ENCODE measurements at places on chromosomes 5 and 9.

GRCh38 chr5:143426437-143426991 is 23.0 kb upstream of the NR3C1 start:
- DNase-seq, result no peak

- no peak for DNase-seq
These were observed 33.5 kb upstream of the CKS2 start for GRCh38 chr9:89277454-89277853.

GRCh38 chr5:82664732-82665131 is 386.6 kb upstream of the RPS23 start:
- DNase-seq, result no peak

GRCh38 chr9:69223605-69224004 is 49.5 kb downstream of the TJP2 start:
- peak; percentile 51 for DNase-seq

- DNase-seq, result no peak
These were observed 344.3 kb downstream of the ZNF608 start for GRCh38 chr5:124402144-124402581.

DNA sequence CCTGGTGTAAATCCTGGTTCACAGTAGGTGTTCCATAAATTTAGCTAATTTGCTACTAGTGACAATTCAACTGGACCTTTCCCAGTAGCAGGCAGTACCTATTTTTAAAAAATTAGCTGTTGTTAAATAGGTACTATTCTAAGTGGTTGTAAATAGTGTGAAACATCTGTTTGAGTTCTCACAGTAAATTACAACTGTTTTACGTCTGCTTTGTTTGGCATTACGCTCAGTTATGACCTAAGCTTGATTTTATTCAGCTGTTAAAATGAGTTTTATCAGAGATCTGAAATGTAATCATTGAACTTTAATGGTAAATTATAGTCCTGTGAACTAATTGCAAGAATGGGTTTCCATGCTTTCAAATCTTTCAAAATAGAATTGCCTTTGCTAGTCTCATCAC is 93.9 kb downstream of the GPBP1 start:
- no peak for DNase-seq

DNA sequence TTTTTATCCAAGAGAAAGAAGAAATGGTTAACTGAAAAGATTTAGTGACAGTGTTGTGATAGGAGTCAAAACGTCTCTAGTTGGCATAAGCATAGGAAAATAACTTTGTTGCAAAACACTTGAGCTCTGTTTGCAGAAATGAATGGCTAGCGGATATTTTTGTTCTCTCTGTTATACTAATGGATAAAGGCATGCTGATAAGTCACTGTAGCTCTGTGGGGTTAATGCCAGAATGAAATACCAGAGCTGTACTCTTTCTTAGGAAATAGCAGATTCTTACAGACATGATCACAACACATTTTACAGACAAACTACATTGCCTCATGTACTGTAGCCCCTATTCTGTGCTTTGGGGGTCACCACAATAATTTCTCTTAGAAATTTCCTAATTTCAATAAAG is 202.8 kb downstream of the DMRTA1 start:
- DNase-seq, result peak; percentile 1

DNA sequence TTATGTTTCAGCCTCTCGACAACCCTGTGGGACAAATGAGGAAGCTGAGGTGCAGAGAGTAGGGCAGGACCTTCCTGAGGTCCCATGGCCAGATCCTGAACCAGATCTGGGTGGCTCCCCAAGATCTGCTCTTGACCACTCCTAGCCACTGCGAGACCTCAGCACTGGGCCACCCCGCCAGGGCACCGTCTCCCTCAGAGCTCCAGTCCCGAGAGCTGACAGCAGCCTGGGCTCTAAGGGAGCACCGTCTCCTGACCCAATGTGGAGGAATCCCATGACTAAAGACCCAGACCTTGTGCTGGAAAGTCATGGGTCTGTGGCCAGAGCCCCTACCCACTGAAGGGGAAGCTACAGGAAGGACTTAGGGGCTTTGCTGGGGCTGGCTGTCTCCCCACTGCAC is 4.5 kb upstream of the LMX1B start:
- no peak for DNase-seq

GRCh38 chr5:142387024-142387682 is 62.3 kb upstream of the SPRY4 start:
- DNase-seq, result no peak

GRCh38 chr5:180007582-180007981 is 64.0 kb downstream of the RNF130 start:
- no peak for DNase-seq

DNA sequence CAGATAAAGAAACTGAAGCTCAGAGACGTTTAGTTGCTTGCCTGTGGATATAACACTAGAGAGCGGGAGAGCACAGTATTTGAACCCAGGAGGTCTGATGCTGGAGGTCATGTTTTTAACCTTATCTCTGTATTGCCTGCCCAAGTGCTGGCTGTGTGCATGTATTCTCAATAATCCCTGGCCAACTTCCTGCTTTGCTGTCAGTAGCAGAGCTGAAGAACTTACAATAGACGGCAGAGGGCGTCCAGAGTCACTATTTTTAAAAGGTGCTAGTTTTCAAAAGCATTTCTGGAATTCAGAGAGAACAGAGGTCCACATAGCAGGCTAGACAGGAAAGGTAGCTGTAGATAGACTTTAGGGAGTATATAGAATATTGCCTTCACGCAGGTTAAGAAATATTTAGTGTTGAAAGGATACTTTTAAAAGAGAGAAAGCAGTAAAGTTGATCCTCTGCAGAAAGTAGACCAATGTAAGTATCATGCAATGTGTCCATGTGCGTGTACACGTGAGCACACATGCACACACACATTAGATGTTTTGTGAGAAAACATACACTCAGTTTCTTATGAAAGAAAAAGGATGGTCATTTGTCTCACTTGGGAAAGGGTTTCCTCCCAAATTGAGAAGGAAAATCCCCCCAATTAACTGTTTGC is 46.3 kb downstream of the PTCD2 start:
- peak; percentile 62 for DNase-seq

DNA sequence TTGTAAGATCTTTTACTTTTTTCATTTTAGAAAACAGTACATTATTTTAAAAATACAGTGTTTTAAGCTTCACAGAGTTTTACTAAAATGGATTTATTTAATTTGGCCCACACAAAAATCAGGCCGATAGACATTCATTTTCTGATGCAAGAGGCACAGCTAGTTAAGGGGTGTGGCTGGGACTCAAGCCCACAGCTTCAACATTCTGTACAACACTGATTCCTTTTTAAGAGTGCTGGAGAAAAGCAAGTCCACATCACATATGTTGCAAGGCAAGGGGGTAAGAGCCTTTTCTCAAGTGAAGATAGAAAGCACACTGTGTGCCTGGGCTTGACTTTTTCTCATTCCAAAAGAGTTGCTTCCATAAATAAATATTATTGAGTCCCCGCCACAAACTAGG is 195.9 kb downstream of the RFK start:
- DNase-seq, result no peak

- DNase-seq, result no peak
These were observed 56.3 kb downstream of the ERAP1 start for GRCh38 chr5:96751203-96752169.

- peak; percentile 52 for DNase-seq
These were observed 69.5 kb upstream of the RAD23B start for GRCh38 chr9:107213561-107214028.

GRCh38 chr9:85658716-85659115 is 83.0 kb downstream of the AGTPBP1 start:
- DNase-seq, result no peak

DNA sequence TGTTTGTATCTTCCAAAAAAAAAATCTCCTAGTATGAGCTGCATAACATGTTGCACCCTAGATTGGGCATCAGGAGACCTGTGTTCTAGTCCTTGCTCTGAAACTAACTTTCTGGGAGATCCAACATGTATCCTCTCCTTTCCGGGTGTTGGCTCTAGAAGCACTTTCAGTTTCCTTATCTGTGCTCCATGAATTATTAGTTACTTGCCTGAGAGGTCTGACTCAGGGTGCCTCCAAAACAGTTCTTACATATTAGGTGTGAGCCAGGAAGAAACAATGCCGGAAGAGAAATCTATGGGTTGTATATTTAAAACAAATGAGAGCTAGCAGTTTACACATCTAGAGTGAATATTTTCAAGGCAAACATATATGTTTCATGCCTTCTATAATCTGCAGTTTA is 36.7 kb upstream of the SLC36A2 start:
- no peak for DNase-seq

DNA sequence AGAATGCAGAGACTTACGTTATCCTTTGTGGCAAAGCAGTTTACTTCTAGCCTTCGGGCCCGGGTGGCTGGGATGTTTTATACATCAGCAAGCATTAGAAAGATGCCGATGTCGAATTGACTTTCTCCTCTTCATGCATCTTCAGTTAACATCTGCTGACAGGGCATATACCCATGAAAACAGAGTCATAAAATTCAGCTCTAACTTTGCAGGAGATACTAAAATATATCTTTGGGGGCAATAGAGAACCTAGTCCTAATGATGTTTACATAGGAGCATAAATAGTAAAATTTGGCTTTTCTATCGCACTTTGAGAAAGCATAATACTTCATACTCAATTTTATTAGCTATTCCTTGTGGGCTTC is 247.9 kb downstream of the PRELID2 start:
- DNase-seq, result no peak

GRCh38 chr9:16180546-16180945 is 627.7 kb downstream of the CCDC171 start:
- DNase-seq, result no peak

DNA sequence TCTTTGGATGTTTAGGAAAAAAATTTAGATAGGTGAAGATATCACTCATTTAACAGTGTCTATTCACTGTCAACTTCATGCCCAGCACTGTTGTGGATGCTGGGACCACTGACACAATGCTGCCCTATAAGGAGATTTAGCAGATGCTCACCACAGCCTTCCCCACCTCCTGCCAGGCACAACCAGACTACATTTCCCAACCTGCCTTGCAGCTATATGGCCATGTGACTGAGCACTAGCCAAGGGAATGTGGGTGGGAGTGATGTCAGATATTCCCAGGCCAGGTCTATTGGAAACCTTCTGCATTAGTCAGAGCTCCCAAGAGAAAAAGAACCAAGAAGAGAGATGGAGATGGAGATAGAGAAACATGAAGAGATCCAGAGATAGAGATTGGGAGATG is 302.6 kb upstream of the TAS2R1 start:
- DNase-seq, result no peak

DNA sequence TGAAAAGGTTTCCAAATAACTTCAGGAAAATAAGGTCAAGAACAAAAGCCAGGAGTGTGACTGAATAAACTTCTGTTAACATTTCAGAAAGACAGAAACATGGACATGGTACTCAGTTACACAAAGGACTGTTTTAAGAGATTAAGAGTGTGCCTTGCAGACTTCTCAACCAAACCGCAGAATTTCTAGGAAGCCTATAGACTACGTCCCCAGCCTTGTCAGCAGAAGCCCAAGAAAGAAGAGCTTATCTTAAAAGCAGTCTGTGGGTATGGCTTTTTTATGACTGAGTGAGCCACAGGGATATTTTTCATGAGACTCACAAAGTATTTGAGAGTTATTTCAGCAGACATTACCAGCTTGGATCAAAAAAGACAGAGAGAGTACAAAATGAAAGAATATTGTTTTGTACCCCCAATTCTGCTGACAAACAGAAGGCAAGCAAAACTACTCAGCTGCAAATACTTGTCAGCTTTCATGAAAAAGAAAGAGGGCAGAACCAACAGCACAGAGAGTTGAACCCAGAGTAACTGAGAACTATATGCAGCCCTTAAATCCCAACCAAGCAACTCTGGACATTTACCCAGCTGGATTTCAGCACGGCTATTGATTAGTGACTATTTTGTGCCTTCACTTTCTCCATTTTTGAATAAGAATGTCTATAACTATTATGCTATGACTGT is 711.0 kb upstream of the CTNND2 start:
- DNase-seq, result no peak

DNA sequence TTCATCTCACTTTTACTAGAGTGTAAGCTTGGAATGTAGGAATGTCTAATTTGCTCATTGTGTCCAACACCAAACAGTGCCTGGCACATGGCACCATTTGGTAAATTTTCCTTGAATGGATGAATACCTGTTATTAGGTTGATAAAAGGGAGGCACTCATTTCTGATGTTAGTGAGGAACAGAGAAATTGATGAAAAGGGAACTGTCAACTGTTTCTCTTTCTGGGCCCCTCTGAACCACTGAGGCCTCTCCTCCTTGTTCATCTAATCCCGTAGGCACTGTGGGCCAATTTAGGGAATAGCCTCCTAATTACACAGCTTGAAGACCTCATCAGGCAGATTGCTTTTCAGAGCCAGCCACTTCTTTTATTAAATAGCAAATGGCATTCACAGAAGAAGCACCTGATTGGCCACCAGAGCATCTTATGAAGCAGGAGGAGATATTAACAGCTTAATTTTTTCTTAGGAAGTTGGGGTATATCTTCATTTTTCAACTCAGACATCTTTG is 22.6 kb downstream of the MRRF start:
- no peak for DNase-seq

- DNase-seq, result no peak
These were observed 380.7 kb downstream of the MRPS30 start for GRCh38 chr5:45189481-45189880.

- DNase-seq, result no peak
These were observed 39.3 kb downstream of the CRB2 start for GRCh38 chr9:123395276-123395688.

DNA sequence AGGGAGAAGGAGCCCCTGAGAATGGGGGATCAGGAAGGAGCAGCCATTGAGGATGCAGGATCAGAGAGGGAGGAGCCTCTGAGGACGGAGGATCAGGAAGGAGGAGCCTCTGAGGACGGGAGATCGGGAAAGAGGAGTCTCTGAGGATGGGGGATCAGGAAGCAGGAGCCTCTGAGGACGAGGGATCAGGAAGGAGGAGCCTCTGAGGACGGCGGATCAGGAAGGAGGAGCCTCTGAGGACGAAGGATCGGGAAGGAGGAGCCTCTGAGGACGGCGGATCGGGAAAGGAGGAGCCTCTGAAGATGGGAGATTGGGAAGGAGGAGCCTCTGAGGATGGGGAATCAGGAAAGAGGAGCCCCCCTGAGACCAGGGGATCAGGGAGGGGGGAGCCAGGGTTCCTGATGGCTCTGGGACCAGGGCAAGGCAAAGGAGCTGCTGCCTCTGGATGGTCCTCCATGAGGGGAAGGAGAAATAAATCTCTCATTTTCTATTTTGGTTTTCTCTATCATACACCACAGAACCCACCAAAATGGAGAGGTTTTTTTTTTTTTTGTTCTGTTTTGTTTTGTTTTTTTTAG is 22.6 kb upstream of the SARDH start:
- DNase-seq, result no peak

- DNase-seq, result no peak
These were observed 3.8 kb downstream of the CDH9 start for GRCh38 chr5:27034565-27034964.

DNA sequence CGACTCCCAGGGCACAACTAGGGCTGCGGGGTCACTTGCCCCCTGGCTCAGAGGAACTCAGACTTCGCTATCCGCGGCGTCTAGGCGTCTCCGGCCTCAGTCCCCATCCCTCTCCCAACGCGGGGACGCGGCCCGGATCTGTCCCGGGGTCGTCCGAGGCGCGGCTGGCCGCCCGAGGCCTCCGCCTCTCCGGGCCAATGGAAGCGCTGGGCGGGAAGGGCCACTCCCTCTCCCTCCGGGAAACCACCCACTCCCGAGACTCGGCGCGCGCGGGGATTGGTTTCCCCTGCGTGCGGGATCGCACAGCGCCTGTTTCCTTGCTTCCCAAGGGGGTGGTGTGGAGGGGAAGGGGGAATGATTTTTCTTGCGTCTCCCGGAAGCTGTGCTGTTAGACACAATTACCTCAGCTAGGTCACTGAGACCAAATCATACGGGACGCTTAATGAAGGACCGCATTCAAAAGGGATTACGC is 38.3 kb downstream of the NR2F1 start:
- no peak for DNase-seq

Measured in amniotic stem cell (primary cell).